ENCODE measurements at places on chromosomes 16 and 17.

DNA sequence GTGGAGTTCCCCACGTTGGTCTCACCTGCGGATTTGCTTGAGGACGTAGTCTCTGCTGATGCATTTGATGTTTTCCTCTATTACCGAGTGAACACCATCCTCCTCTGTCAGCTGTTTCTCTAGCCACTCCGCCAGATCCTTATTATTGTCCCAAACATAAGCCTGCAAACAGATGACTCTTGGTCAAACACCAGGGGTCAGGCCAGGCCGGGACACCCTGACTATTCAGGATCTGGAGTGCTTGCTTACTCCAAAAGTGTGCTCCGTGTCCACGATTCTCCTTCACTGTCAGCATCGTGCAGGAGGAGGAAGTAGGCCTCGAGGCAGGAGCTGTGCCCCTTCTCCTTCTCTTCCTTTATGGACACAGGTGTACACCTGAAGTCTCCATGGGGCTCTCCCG, 140.2 kb downstream of the AATF start:
- no peak for DNase-seq

GRCh38 chr16:49189286-49189685, 92.4 kb downstream of the CBLN1 start:
- no peak for DNase-seq

DNA sequence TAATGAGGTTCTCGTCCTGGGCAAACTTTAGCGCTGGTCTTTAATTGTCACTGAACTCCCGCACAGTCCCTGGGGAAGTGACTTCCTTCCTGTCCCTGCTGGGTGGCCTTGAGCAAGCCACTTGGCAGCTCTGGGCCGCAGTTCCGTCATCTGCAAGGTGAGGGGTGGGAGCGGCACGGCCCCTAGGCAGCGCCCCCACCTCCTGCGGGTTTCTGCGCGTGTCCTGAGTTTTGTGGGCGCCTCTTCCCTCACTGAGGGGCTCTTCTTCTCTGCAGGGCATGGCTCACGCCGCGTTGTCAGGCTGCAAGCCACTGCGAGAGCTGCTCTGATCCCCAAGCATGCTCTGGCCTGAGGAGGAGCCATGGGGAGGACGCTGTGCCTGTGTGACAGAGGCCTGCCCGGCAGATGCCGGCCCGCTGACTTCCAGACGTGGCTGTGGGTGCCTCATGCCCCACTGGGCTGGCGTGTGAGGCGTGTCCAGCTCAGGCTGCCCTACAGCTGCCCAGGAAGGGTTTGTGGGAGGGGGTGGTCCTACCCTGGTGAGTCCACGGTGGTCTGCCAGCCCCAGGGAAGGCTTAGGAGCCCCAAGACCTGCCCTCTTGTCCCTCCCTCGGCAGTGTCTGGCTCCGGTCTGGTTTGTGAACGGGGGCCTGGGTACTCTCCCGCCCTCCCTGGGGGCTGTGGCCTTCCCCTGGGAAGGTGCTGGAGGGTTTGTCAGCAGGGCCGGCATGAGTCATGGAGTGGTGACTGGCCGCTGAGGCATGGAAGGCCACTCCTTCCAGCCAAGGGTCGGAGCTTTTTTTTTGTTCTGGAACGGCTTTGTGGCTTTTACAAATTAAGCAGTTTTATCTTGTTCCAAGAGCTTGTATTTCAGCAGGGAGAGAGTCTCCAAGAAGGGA, 182.0 kb downstream of the SEC14L1 start:
- no peak for DNase-seq

DNA sequence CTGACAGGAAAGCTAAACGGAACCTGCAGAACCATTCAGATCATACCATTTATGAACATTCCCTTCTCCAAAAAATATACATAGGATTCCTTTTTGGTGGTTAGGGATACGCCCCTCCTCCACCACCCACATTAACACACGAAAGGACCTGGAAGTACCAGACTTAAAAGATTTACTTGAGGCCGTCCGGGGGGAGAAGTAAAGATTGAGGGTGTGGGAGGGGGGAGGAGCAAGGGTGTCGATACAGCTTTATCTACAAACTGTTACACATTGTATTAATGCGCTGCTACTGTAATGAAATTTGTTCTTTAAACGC, 537 bp downstream of the PALB2 start:
- no peak for DNase-seq
